Fibroblast of skin of back (primary cell): ENCODE measurements at places on chromosomes 11 and 22.

GRCh38 chr22:26568207-26568706 is 21.7 kb downstream of the TPST2 start:
- no peak for DNase-seq

- DNase-seq, result no peak
These were observed 111.4 kb downstream of the COMMD9 start for GRCh38 chr11:36177836-36178235.

DNA sequence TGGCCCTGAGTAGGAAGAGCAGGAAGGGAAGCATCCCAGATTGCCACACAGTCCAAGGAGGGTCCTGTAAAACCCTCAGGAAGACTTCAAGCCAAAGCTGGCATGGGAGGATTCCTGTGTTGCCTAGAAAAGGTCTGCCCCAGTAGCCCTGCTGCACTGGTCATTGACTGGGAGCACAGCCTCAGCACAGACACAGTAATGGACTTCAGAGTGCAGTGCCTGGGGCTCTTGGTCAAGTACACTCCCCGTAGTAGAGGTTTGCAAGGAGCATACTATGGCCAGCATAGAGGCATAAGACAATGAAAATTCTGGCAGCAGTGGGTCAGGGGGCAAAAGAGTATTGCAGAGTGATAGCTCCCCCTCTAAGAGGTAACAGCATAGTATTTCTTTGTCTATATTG is 36.2 kb upstream of the FJX1 start:
- DNase-seq, result no peak

GRCh38 chr22:25702040-25702439 is 39.9 kb upstream of the MYO18B start:
- DNase-seq, result peak; percentile 33

DNA sequence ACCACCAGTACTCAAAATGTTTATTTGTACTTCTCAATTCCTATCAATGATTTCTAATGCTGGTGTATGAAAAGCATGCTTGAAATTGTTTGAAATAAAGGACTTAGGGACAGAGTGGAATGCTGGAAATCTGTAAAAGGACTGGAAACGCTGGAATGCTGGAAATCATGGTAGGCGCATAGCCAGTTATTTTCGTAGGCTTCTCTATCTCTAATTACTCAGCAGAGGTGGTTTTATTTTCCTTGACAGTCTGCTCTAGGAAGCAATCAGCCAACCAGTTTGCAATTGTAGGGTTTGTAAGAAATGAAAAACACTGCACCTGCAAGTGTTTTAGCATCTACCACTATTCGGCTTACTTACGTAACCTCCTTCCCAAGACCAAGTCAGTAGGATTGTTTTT is 788 bp downstream of the LIN7C start:
- DNase-seq, result no peak

GRCh38 chr22:49326558-49326957 is 501.1 kb downstream of the BRD1 start:
- no peak for DNase-seq

DNA sequence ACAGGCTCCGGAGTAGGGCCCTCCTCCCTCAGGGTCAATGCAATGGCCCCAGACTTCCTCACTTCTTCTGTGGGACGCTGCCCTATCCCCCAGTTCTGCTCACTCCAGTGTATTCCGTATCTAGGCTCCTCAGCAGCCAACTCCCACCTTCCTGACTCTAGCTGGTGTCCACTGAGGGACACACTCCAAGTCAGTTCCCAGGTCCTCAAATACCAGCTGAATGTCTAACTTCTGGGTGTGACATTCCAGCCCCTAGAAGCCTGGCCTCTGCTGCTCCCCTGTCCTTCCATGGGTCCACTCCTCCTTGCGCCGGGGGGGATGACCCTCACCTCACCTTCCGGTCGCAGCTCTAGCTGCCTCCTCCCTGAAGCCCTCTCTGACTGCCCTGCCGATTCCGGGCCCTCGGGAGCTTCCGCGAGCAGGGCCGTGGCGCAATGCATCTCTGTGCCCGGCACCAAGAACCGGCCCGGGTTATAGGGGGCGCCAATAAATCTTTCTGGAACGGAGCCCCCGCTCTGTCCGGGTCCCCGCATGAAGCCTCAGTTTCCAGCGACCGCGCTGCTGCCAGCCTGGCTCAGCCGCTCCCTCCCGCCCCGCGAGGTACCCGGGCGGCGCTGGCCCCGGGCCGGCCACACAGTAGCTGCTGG is 15.4 kb downstream of the BAD start:
- DNase-seq, result peak; percentile 49

DNA sequence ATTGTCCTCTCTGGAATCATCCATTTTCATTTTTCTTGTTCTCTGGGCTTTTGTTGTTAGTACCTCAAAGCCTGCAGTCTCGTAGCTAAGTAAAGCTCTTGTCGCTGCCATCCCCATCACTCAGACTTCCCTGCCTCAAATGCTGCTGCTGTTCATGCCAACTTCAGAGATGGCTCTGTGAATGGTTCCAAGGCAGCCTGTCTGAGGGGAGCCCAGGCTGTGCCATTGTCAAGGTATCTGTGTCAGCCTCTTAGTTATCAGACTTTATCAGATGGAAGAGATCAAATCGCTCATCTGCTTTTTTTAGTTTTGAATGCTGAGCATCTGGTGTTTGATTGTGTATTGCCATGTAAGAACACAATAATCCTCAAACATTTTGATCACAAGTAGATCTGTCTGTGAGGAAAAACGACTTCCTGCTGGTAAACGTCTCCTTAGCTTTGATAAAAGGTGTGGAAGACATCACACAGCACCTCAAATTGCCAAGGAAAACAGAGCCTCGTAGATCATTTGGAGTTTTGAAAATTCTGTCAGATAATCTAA is 304.2 kb upstream of the ZC3H12C start:
- no peak for DNase-seq

DNA sequence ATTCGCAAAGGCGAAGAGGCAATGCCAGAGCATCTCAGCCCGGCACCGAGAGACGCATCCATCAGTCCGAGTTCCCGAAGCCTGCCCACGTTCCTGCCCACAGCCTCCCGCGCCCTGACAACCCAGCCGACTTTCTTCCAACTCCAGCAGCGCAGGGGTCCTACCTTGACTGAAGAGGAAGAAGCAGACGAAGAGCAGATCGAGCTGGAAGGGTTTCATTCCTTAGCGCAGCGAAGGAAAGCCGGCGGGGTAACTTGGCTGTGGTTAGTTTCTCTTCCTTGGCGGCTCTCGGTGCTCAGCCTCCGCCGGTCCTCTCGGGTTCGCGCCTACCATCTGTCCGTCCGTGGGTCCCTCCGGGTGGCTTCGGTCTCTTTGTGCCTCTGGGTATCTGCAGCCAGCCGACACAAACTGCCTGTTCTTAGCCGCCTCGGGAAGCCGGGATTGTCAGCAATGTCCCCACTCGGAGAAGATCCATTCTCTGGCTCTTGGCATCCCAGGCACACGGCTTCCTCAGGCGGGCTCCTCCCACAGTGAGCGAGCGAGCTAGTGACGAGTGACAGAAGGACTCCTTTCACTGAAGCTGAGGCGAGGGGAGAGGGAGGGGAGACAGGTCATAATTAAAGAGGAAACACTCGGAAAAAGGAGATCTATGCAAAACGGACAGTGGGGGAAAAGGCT is at the start of gene KIRREL3:
KIRREL3 (minus strand) TSS at position 480 of the 678 bp plus-strand sequence.
- peak; percentile 65 for DNase-seq

DNA sequence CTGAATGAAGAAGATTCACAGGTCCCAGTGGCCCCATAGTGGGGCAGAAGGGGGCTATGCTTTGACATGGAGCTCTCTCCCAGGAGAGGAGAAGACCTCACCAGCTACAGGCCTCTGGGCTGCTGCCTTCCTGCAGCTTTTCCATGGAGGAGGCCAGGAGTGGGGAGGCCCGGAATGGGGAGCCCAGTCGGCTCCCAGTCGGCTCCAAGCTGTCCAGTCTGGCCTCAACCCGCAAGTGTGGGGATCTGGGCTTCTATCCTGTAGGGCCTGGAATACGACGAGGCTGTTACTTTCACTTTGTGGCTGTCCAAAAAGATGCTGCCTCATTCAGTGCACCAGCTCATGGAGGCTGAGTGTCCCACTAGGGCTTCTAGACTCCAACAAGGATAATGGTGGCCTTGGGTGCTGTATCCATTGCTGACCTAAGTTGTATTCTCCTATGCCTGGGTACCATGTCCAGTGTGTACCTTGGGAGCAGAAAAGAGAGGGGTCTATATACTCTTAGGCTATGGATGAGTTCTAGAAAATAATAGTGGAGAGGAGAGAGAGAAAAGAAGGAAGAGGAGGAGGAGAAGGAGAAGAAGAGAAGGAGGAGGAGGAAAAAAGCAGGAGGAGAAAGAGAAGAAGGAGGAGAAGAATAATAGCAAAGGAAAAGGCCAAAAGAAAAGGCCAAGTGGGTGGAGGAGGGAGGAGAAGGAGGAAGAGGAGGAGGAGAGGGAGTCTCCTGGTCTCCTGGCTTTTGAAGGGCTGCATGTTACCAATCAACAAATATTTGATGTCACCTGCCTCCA is 1.1 kb downstream of the MYO18B start:
- DNase-seq, result no peak

- no peak for DNase-seq
These were observed 20.8 kb upstream of the DLAT start for GRCh38 chr11:112004389-112004788.

DNA sequence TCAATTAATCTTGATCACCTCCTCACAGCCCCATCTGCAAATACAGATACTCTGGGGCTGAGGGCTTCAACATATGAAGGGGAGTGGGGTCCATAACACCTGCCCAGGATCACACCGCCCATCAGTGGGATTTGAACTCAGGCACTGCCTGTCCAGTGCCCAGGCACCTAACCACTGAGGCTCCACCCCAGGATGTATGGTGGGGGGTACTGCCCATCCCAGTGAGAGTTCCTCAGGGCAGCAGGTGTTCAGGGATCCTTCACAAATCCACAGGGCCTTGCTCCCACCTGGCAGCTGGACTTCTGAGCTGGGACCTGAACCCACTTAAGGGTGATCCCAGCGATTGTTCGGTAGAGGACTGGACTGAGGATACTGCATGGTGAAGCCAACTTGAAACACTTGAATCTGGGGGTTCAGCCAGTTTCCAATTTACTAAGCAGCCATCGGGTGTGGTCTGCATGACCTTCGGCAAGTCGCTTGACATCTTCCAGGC is 33.3 kb downstream of the PRDM11 start:
- DNase-seq, result no peak

GRCh38 chr11:93199616-93200015 is 1.8 kb upstream of the SLC36A4 start:
- DNase-seq, result no peak

GRCh38 chr11:46249103-46249937 is 28.1 kb upstream of the CREB3L1 start:
- peak; percentile 82 for DNase-seq

DNA sequence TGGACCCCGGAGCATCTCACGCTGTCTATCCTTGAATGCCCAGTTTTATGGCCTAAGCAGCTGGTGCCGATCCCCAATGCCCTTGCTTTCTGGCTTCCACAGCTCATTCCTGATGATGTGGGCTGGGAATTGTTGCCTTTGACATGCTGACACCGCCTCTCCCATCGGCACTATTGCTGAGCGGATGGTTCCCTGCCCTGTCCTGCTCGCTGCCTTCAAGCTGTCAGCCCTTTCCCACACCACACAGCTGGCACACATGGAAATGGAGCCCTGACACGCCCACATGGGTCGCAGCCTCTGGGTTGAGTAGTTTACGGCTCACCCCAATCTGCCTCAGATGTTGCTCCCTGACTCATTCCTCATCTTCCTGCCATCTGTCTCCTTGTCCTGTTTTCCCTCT is 110.2 kb upstream of the SESN3 start:
- no peak for DNase-seq

- no peak for DNase-seq
These were observed 1293.0 kb upstream of the TENM4 start for GRCh38 chr11:80733790-80734189.
